Natural killer cell treated with Interleukin-12 subunit alpha and Interleukin-12 subunit beta and Interleukin-15 and Interleukin-18, amount 100 ng/mL, for 72 hours (primary cell): ENCODE measurements at places on chromosomes 6 and 20. TPM values are rescaled to one million over a fixed set of nuclear protein-coding genes. Genes with fewer than 3 reads are reported as not detected.

Gene TMEM170B
- total RNA-seq, result 1.6 TPM

Gene TMEM242
- 10.8 TPM for total RNA-seq

DNA sequence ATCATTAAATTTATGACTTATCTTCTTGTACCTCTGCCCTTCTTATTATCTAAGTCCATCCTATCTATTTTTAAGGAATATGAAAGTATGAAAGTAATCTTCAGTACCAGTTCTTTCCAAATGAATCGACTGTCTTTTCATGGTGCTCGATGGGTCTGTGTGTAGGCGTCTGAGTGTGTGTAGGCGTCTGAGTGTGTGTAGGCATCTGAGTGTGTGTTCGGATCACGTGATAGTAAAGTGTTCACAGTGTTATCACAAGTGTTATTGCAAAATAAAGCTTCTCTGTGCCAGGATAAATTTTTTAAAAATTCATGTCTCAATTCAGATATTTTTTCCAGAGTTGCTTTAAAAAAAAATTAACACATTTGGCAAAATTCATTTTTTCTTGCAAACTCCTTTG lies 58.3 kb downstream of the BMP6 start:
- H3K36me3 ChIP-seq, result no peaks in the 10 kb centered on the region
- DNase-seq, result no peak
- no peaks in the 10 kb centered on the region for H3K4me1 ChIP-seq
- no peak overlapping the region for H3K4me3 ChIP-seq

Gene SESN1
- 7.4 TPM for total RNA-seq

Gene MYO6
- total RNA-seq, result 6.4 TPM

GRCh38 chr6:98308564-98308963 lies 525.8 kb upstream of the POU3F2 start:
- H3K4me1 ChIP-seq, result no peaks in the 10 kb centered on the region
- H3K4me3 ChIP-seq, result no peak overlapping the region
- no peak for DNase-seq
- no peak overlapping the region for H3K27ac ChIP-seq
- no peaks in the 10 kb centered on the region for H3K36me3 ChIP-seq
